Dermis blood vessel endothelial cell (primary cell): ENCODE measurements at places on chromosomes 16 and 17.
A peak's percentile ranks its signal among the peaks of the same experiment; 100 is the strongest.

GRCh38 chr16:60204181-60204580 lies 1470.1 kb upstream of the GOT2 start:
- no peak for DNase-seq

- DNase-seq: no peak
Measured at GRCh38 chr17:17508019-17508535, 11.9 kb upstream of the RASD1 start.

GRCh38 chr17:47948706-47949196 lies 7.4 kb downstream of the PNPO start:
- DNase-seq: peak; percentile 8

DNA sequence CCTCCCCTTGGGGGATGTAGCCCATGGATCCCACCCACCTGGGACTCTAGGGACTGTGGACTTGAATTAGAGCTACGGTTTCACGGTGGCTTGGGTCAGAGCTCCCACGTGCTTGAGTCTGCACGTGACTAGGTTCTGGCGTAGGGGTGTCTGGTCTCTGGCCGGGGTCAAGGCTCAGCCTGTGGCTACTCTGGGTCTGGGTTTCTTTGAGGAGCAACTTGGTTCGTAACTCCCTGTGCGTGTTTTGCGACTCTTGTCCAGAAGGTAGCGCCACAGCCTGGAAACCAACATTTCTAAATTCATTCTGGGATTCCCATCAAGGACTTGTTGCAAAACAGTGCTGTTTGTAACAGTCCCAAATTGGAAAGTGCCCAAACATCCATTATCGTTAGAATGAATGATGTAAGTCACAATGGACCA lies 470 bp upstream of the GGT6 start:
- no peak for DNase-seq
